ENCODE measurements at places on chromosomes 7 and 10.

DNA sequence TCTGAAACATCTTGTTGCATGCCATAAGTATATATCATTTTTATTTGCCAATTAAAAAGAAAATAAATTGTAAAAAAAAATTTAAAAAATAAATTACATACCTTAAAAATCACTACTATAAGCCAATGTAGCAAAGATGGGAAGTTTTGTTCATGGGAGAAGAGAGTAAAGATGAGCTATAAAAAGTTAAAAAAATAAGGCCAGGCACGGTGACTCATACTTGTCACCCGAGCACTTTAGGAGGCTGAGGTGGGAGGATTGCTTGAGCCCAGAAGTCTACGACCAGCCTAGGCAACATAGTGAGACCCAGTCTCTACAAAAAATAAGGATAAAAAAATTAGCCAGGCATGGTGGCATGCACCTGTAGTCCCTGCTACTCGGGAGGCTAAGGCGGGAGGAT, 8.4 kb upstream of the STK32C start:
- DNase-seq = no peak

DNA sequence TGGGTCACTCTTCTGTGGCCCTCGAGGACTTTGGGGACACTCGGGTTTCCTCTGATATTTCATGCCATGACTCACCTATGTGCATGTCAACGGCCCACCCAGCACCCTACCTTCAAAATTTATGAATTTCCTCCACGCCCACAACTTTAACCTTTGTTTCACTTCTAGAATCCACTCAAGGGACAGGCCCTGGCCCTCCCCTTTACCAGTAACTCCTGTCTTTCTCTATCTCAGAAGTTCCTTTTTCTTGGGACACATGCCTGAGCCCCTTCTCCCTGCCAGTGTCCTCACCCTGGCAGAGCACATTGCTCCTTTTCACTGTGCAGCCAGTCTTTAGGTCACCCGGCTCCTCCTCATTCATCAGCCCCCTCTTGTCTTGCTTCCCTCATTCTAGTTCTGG, 282.5 kb upstream of the KLF6 start:
- no peak for DNase-seq

DNA sequence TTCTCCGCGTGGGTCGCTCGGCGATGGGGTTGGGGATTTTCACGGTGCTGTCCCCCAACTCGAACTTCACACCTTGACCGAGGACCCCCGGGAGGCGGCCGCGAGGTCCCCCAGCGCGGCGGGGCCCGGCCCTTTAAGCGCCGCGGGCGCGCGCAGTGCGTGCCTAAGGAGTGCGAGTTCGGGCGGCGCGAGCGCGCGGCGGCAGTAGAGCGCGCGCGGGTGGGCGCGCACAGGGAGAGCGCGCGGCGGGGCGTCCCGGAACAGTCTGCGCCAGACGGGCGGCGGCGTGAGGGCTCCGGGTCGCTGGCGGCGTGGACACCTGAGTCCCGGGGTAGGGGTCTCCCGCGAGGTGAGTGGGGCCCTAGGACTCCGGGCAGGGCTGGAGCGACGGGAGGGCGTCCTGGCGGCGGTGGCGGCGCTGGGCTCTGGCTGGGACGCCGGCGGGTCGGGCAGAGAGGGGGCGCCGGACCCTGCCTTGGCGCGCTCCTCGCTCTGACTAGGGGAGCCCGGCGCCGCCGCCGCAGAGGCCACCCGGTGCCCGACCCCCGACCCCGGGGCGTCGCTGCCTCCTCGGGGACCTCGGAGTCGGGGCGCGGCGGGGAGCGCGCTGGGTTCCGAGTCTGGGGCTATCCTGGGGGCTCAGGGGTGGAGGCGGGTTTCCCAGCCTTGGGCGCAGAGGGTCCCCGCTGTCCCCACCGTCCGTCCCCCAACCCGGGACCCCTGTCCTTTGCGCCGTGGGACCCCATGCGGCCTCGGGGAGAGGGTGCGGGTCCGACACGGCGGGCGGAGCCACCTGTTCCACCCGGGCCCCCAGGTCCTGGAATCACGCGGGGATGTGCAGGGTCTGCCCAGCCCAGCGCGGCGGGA, at the start of gene PROSER2:
Gene PROSER2, plus strand, starts transcription at position 235 of the 867 bp plus-strand sequence. CDS start 28,722 bp downstream, outside the sequence.
- DNase-seq = no peak

DNA sequence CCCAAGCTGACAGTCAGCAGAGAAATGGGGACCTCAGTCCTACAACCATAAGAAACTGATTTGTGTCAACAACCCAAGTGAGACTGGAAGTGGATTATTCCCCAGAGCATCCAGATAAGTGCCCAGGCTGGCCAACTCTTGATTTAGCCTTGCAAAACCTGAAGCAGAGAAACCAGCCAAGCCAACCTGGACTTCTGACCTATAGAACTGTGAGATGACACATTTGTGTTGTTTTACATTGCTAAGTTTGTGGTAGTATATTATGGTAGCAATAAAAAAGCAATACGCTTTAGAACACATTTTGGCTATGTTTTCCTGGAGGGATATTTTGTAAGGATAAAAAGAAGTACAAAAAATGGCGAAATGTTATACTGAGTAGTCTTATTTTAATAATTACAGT, 19.7 kb upstream of the CCDC6 start:
- no peak for DNase-seq

DNA sequence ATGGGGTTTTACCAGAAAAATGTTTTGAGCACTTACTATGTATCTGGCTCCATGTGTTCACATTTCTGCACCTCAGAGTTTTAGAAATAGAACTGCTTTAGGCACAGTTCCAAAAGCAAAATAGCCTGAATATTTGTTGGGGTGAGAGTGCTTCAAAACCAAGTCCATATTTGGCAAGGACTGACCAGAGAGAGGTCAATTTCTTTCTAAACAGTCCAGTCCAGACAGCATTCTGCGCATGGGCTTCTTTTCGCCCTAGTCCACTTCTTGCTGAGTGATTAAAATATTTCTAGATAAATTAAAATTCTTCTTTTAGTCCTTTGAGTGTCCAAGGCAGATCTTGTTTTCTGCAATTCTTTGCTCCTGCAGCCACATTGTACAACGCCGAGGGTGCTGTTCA, 427.0 kb downstream of the PHTF2 start:
- no peak for DNase-seq
